ENCODE measurements at places on chromosomes 3 and 15. TPM values are rescaled to one million over a fixed set of nuclear protein-coding genes. Genes with fewer than 3 reads are reported as not detected.

The HESX1 gene
- 0.58 TPM for total RNA-seq

The FAM81A gene
- total RNA-seq: 1.2 TPM

DNA sequence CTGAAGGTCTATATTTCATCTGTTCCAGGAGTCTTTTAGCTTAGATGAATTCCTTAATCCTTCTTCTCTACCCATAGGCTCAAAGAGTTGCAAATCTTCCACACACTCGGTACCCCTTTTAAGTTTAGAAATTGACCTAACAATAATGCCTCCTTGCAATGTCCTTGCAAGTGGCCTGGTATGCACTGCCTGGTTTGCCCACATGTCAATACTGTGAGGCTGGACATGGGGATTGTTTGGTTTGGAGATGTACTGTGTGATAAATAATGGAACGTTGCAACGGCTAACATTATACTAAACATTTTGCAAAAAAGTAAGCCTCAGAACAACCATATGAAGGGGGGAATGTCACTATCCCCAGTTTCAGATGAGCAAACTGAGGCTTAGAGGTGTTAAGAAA lies 22.4 kb upstream of the TPM1 start:
- H3K27me3 ChIP-seq: no peaks in the 10 kb centered on the region
- no peak for DNase-seq
- no peaks in the 10 kb centered on the region for H3K36me3 ChIP-seq

GRCh38 chr3:23389686-23390085 lies 186.6 kb downstream of the UBE2E2 start:
- H3K27me3 ChIP-seq: no peaks in the 10 kb centered on the region
- H3K36me3 ChIP-seq: no peaks in the 10 kb centered on the region
- no peak overlapping the region for H3K27ac ChIP-seq
- no peak overlapping the region for H3K4me3 ChIP-seq
- H3K4me1 ChIP-seq: no peaks in the 10 kb centered on the region

DNA sequence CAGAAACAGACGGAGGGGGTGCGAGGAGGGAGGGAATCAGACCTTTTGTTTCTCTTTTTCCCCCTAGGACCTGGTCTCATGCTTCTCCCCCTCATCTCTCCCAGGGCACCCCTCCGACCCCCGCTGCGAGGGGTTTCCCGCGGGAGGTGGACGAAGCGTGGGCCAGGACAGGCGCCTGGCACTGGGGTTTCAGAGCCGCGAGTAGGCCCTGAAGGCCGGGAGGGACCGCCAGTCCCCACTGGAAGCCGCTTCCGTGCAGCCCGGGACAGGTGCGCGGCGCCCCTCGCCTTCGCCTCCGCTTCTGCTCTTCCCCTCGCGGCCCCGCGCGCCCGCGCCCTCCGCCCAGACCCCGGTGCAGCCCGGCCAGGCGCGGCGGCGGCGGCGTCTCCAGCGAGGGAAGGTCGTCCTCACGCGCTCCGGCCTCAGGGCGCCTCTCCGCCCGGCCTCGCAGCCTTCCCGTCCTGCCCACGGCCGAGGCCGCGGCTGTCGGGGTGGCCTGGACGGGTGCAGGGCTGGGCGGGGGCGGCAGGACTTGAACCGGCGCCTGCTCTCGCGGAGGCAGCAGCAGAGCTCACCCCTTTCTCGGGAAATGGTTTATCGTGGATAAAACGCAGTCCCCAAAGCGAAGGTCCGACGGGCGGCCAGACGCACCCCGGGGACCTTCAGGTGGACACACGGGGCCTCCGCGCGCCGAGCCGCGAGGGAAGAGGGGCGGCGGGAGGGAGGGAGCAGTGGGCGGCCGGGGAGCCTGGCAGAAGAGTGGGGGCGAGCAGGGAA lies 31.5 kb upstream of the ADAMTS17 start:
- no peaks in the 10 kb centered on the region for H3K36me3 ChIP-seq
- H3K4me1 ChIP-seq: no peaks in the 10 kb centered on the region
- H3K27ac ChIP-seq: no peak overlapping the region
- DNase-seq: no peak
- no peak overlapping the region for H3K4me3 ChIP-seq
